NCI-H1092 treated with DMSO at 0.1 percent for 48 hours (cell line): ENCODE measurements at places on chromosomes 4 and X.

GRCh38 chr4:81786063-81786763 is 314.5 kb upstream of the RASGEF1B start:
- no peak for DNase-seq

DNA sequence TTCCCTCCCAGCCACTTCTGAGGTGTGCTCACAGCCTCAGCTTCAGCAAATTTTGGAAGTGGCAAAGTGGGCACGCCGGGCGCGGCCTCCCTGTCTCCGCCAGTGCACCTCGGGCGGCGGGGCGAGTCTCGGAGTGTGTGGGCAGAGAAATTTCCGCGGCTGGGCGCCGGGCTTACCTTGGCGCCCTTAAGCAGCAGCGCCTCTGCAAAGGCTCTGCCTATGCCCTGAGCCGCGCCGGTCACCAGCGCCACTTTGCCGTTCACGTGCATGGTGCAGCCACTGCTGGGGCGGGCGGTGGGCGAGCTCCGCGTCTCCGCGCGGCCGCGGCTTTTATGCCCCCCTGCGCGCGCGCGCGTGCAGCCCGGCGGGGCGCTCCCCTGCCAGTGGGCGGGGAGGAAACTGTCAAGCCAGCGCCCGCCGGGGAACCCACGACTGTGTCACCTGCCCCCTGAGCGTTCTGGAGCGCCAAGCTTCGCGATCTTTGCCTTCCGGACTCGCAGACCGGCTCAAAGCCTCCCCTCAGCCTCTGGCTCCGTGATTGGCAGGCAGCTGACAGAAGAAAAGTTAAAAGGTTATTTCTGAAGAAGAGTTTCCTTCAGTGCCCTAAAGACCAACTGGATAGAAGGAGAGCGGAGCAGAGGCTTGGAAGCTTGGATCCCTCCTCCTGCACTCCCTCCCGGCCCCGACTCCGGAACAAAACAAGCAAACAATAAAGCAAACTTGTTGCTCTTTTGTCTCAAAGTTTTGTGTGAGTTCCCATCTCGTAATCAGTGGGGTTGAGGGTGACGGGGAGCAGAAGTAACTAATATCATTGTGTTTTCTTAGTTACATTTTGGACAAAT is at the start of gene HPGD:
Gene HPGD, minus strand, starts transcription at position 306 of the 842 bp plus-strand sequence. Its CDS starts 37 bp downstream, at position 269.
- peak; percentile 29 for DNase-seq

DNA sequence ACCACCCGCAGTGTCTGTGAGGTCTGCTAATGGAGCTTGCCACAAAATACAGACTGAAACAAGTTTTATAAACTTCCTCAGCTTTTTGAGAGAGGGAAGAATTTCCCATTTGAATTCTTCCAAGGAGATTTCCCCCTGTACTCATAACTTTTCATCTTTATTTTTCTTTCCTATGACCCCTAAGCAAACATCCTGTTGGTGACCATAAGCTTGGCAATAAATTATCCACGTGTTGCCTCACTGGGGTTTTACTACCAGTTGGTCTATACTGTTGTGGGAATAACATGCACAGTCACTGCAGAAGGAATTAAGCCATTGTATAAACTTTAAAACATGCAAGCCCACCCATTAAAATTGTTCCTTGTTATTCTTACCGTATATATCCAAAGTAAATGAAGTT is 86.2 kb downstream of the SLC39A8 start:
- DNase-seq = no peak

GRCh38 chrX:78283511-78283910 is 43.9 kb downstream of the CYSLTR1 start:
- no peak for DNase-seq

- DNase-seq = no peak
Observed at GRCh38 chr4:20260821-20261220, 9.1 kb downstream of the SLIT2 start.
